Activated CD8-positive, alpha-beta T cell treated with anti-CD3 and anti-CD28 coated beads for 36 hours (primary cell): ENCODE measurements at places on chromosomes 2 and 18.

- H3K4me3 ChIP-seq, result no peak overlapping the region
- no peak overlapping the region for H3K27ac ChIP-seq
- no peaks in the 10 kb centered on the region for H3K36me3 ChIP-seq
- peaks cover 35% of the 10 kb centered on the region for H3K27me3 ChIP-seq
- H3K4me1 ChIP-seq, result peaks cover 3% of the 10 kb centered on the region
These were observed 87.2 kb upstream of the EPB41L3 start for GRCh38 chr18:5630900-5631413.

DNA sequence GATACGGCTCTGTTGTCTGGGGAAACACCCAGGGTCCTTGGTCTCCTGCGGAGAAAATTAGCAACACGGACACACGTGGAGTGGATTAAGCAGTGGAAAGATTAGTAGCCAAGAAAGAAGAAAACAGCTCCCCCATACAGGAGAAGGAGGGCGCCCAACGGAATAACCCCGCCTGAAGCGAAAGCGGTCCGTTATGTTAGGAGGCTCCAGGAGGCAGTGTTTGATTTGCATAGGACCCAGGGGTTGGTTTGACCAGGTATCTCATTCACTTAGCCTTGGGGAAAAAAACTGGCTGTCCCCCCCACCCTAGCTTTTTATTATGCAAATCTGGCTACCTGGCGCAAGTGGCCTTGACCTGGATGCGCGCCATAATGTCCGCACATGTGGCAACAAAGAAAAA, 170.1 kb upstream of the KYNU start:
- H3K36me3 ChIP-seq, result no peaks in the 10 kb centered on the region
- DNase-seq, result no peak
- H3K27ac ChIP-seq, result no peak overlapping the region
- no peaks in the 10 kb centered on the region for H3K4me1 ChIP-seq
- H3K27me3 ChIP-seq, result no peaks in the 10 kb centered on the region

DNA sequence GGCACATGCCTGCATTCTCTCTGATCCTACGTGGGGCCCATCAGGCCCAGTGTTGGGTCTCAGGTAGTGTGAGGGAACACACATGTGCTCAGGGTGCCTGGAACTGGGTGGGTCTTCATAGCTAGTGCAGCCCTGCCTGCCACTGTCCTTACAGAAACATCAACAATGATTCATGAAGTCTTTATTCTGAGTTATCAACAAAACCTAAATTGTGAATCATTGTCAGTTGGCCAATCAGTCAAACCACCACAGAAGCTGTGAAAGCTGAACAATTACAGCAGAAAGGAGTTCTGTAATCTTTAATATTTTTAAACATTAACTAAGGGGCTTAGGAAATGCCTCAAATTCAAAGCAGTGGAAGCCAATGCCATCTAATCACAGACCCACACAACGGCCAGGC, 82.8 kb upstream of the ZNF521 start:
- DNase-seq, result no peak
- H3K4me3 ChIP-seq, result no peak overlapping the region
- no peaks in the 10 kb centered on the region for H3K27me3 ChIP-seq
- no peaks in the 10 kb centered on the region for H3K36me3 ChIP-seq
- H3K27ac ChIP-seq, result no peak overlapping the region

DNA sequence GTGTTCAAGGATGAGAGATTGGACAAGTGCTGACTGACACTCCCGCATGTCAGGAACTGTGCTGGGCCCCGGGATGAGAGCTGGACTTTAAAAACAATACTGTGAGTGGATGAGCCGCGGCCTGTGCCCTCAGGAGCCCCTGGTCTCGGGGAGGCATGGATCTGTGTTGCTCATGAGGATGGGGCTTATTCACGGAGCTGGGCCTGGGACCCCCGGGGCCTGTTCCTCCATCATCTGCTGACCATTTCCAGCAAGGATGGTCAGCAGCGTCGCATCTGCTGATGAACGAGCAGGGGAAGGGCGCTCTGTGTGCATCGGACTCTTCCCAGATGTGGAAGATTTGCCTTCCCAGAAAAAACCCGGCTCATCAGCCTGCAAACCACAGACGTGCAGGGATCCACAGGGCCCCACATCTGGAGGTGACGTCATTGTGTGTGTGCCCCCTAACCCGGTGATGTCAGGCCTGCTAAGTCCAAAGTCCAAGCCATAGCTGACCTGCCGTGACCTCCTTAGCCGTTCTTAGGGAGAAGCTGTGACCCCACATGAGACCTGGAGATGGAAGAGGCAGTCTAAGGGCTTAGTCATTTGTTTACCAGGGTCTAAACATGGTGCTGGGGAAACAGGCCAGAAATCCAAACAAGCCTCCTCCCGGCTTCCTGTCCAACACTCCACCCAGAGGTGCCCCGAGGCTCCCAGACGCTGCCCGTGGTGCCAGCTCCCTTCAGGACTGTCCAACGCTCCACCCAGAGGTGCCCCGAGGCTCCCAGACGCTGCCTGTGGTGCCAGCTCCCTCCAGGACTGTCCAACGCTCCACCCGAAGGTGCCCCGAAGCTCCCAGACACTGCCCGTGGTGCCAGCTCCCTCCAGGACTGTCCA, 143.9 kb downstream of the PXDN start:
- no peaks in the 10 kb centered on the region for H3K36me3 ChIP-seq
- no peak overlapping the region for H3K27ac ChIP-seq
- no peak for DNase-seq

DNA sequence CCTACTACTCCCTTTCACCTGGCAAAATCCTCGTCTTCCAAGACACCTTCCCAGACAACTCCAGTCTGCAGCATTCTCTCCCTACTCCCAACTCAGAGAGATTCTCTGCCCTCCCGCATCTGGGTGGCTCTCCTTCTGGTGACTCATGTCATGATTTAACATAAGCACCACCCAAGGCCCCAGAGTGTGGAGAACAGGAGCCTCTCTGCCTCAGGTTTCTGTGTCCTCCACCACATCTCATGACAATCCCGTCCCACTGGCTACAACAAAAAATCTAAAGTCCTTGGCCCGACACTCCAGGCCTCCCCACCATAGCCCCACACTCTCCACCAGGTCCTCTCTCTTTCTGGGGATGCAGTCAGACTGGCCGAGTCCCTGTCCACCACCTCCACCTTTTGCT, 197.1 kb downstream of the BCL11A start:
- peaks cover 8% of the 10 kb centered on the region for H3K4me1 ChIP-seq
- no peak overlapping the region for H3K27ac ChIP-seq
- no peak overlapping the region for H3K4me3 ChIP-seq
- DNase-seq, result peak; percentile 3
- peaks cover 9% of the 10 kb centered on the region for H3K27me3 ChIP-seq

DNA sequence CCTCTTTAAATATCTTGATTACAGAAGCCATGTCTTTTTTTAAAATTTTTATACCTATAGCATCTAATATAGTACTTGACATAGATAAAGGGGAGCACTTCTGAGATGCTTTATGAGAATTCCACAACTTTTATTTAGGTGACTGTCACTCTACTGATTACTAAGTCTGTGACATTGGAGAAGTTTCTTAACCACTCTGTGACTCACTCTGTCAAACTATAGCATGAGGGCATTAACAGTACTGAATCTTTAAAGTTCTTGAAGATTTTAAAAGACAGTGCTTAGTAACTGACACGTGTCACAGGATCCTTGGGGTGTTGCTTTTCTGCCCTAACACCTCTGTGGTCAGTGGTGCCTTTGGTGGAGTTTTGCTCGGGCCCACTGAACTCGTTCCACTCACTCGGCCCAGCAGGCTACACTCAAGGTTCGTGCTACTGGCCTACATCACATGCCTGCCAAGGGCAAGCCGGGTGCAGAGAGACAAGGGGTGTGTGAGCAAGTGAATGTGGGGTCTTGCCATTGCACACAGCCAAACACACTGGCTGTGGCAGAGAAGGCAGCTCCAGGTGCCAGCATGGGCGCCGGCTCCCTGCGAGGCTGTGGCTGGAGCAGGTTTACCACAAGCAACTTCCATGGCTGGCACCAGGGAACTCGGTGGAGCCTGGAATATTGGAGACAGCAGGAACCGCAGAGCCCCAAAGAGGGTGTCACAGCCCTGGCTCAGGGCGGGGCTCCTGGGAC, 734.0 kb upstream of the CDH7 start:
- no peak overlapping the region for H3K27ac ChIP-seq
- no peaks in the 10 kb centered on the region for H3K36me3 ChIP-seq
- no peaks in the 10 kb centered on the region for H3K27me3 ChIP-seq
- DNase-seq, result no peak
- H3K4me3 ChIP-seq, result no peak overlapping the region
- no peaks in the 10 kb centered on the region for H3K4me1 ChIP-seq

- no peak overlapping the region for H3K4me3 ChIP-seq
These were observed 323.9 kb downstream of the SLC8A1 start for GRCh38 chr2:40127890-40128557.

DNA sequence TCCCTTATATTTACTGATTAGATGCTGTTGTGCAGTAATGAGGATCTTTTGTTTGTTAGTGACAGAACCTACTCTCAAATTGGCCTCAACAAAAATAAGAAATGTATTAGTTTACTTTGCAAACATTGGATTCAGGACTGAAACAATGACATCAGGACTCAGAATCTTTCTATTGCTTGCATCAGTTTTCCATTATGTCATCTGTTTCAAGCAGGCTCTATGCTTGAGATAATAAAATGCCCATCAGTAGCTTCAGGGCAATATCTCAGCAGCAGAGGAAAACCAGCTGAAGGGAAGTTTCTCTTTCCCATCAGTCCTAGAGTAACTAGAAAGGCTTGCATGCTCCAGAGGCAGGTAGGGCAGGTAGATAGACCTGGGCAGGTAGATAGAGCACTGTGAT, 375.5 kb upstream of the SLC8A1 start:
- H3K4me1 ChIP-seq, result peaks cover 4% of the 10 kb centered on the region
- no peak overlapping the region for H3K27ac ChIP-seq
- H3K36me3 ChIP-seq, result no peaks in the 10 kb centered on the region
- no peak for DNase-seq
- no peak overlapping the region for H3K4me3 ChIP-seq

DNA sequence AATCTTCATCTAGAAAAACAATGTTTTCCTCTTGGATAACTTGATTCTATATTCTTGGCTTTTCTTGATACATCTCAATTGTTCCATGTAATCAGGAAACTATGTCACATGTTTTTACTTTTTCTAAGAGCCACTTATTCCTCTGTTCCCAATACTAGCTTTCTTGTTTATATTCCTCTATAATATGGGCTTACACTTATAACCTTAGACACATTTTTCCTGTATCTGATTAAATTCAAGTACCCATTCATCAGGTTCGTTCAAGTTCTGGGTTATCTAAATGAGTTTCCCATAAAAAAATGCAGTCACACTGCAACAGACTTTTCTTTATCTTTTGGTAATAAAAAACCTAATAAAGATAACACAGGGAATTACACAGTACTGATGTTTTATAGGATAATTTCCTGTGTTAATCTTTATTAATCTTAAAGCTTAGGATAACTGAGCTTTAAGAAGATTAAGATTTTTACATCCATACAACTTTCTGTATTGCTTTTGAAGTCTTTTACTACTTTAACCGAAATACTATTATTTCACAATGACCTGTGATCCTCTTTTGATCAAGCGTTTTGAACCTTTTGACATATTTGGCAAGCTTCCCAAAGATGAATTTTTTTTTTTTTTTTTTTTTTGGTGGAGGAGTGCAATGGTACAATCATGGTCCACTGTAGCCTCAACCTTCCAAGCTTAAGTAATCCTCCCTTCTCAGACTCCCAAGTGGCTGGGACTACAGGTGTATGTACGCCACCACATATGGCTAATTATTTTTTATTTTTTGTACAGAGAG, 44.3 kb upstream of the C2orf66 start:
- no peak overlapping the region for H3K4me3 ChIP-seq
- peaks cover 14% of the 10 kb centered on the region for H3K36me3 ChIP-seq
- DNase-seq, result no peak

GRCh38 chr2:112539306-112539705, 3.0 kb upstream of the POLR1B start:
- no peak for DNase-seq
- no peak overlapping the region for H3K4me3 ChIP-seq

DNA sequence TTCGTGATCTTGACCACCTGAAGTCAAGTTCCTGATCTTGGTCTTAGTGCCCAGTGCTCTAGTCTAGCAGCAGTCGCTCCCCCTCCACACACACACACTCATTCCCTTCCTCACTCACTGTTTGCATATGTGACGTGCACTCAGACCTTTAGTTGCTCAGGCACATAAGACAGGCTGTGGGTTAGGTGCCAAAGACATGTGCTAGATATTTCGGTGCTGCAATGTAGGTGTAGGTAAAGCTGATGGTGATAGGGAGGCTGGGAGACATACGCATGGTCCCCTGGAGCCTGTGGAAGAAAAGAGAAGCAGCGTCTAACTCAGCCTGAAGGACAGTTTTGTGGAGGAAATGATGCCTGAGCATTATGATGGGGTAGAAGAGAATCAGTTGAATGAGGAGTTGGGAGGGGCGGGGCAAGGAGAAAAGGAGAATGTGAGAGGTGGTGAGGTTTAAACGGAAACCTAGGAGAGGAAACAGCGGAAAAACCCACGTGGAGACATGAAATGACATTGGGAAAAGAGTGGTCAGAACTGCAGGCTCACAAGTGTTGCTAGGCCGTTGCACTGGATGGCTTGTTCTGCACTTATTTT, 3.8 kb downstream of the TTC39C start:
- no peaks in the 10 kb centered on the region for H3K27me3 ChIP-seq
- peak overlapping the region; percentile 55 for H3K4me3 ChIP-seq
- DNase-seq, result peak; percentile 57
- peaks cover 74% of the 10 kb centered on the region for H3K4me1 ChIP-seq
- H3K27ac ChIP-seq, result peak overlapping the region; percentile 97
- peaks cover 40% of the 10 kb centered on the region for H3K36me3 ChIP-seq

GRCh38 chr2:65477590-65477989, 45.2 kb upstream of the SPRED2 start:
- no peak for DNase-seq
- H3K27me3 ChIP-seq, result no peaks in the 10 kb centered on the region
- H3K4me1 ChIP-seq, result no peaks in the 10 kb centered on the region
- H3K27ac ChIP-seq, result no peak overlapping the region
- no peaks in the 10 kb centered on the region for H3K36me3 ChIP-seq

GRCh38 chr2:173090276-173090877, 14.7 kb downstream of the MAP3K20 start:
- H3K27me3 ChIP-seq, result peaks cover 6% of the 10 kb centered on the region
- no peak for DNase-seq
- H3K36me3 ChIP-seq, result no peaks in the 10 kb centered on the region

DNA sequence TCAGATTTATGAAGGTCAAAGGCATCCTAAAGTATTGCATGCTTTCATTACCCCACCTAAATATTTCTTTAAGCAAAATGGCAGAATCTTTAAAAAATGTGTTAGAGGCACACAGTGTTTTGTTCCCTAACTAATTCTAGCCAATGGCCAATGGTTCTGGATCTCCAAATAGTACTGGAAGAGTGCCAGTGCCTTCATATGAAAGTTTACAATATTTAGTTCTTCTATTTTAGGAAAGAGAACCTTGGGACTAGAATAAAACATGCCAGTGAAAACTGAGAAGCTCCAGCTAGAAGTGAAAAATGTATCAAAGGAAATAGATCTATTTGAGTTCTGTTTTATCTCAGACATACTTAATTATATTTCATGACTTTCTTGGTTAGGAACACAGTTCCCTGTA, 37.1 kb downstream of the TACR1 start:
- DNase-seq, result no peak
- H3K4me3 ChIP-seq, result no peak overlapping the region
- H3K27me3 ChIP-seq, result no peaks in the 10 kb centered on the region
- no peaks in the 10 kb centered on the region for H3K36me3 ChIP-seq
- H3K27ac ChIP-seq, result no peak overlapping the region
- no peaks in the 10 kb centered on the region for H3K4me1 ChIP-seq

- no peak overlapping the region for H3K27ac ChIP-seq
- H3K36me3 ChIP-seq, result no peaks in the 10 kb centered on the region
- H3K4me1 ChIP-seq, result peaks cover 3% of the 10 kb centered on the region
- H3K27me3 ChIP-seq, result no peaks in the 10 kb centered on the region
- no peak for DNase-seq
- H3K4me3 ChIP-seq, result no peak overlapping the region
These were observed 109.2 kb downstream of the HIBCH start for GRCh38 chr2:190210471-190210870.
